ENCODE measurements at places on chromosomes 4 and X.

DNA sequence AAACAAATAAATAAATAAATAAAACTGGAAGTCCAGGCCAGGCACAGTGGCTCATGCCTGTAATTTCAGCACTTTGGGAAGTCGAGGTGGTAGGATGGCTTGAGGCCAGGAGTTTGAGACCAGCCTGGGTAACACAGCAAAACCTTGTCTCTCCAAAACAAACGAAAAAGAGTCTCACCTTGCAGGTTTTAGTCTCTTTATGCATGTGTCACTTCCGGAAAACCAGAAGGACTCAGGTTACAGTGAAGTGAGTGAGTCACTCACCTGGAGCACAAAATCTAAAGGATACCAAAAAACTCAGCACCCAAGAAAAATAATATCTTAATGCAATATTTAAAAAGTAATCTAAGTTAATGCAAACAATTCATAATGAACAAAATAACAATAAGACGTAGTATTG is 20.1 kb upstream of the SLC34A2 start:
- no peak for DNase-seq

DNA sequence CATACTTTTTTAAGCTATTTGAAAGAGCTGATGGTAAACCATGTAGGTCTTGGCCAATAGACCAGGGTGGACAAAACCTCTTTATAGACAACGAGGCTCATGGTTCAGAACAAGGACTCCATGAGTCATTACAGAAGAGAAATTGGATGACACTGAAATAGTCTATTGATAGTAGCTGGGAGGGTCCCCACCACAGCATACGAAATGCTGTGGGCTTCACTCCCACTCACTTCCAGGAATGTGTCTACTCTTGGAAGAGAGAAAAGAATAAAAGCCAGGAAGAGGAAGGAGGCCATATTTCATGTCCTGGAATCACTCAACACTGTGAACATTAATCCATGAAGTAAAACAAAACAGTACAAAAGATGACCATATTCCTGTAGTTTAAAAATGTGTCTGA is 82.3 kb upstream of the MXRA5 start:
- no peak for DNase-seq

- no peak for DNase-seq
Observed at GRCh38 chr4:56799161-56799759, 22.2 kb downstream of the SPINK2 start.

DNA sequence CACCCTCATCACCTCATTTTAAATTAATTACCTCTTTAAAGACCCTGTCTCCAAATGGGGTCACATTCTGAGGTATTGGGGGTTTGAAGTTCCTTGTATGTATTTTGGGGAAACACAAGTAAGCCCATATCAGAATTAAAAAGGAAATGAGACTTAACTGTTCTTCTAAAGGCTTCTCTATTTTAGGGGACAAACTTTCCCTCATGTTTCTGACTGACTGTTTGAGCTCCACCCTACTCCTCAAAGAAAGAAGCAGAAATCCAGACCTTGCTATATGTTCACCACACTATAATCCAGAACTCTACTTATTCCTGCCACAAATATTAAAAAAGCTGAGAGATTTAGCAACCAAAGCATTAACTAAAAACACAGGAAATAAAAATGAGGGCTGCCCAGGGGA is 258.8 kb downstream of the ARHGAP24 start:
- DNase-seq: no peak

DNA sequence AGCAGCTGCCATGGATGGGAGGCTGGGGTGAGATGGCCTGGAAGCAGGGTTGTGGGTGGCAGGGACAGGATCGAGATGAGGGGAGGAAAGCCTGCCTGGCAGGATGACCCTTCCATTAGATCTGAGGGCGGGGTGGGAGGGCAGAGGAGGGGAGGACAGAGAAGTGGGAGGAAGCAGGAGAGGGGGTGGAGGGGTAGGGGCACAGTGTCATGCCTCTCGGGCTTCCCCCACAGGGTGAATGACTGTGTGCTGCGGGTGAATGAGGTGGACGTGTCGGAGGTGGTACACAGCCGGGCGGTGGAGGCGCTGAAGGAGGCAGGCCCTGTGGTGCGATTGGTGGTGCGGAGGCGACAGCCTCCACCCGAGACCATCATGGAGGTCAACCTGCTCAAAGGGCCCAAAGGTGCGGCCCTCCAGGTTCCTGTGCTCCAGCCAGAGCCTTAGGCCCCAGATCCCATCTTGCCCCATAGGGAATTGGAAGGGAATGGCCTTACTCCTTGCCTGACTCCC is 4.9 kb downstream of the DLG3 start:
- no peak for DNase-seq

- DNase-seq: peak; percentile 40
Observed at GRCh38 chr4:114040319-114041116, 61.1 kb upstream of the ARSJ start.

DNA sequence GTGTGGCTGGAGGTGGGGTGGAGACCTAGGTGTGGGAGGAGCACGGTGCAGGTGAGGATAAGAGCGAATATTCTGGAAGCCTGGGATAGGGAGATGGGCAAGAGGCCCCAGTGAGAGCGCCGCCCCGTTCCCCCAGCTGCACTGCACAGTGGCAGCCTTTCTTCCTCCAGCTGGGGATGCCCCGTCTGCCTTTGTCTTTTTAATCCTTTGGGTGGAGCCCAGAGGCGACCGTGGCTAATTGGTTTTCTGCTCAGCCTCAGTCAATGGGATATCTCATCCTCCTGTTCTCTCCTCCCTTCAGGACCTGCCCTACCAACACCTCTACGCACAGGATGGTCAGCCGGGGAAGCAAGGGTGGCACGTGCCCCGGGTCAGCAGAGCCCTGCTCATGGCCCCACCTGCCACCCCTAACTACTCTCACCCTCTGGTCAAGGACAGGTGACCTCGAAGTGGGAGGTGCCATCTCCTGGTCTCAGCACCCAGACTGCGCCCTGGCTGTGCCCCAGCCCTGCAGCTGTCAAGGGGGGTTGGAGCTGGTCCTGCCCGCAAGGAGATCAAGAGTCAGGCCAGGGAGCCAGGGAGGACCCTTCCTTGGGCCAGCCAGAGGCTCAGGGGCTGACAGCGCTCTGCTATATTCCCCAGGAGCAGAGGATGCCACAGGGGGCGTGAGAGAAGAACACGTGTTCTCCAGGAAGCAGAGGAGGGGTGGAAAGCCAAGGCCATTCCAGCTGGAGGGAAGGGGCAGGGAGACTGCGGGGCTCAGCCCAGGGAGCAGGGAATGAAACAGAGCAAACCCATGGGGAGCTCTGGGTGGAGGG is 64.0 kb downstream of the ADRA2C start:
- DNase-seq: no peak

GRCh38 chr4:153084980-153085630 is 119.1 kb upstream of the TRIM2 start:
- peak; percentile 76 for DNase-seq

GRCh38 chr4:138334346-138335016 is 92.3 kb upstream of the SLC7A11 start:
- no peak for DNase-seq

- no peak for DNase-seq
Observed at GRCh38 chr4:147287588-147287890, 193.4 kb upstream of the EDNRA start.

All from myocyte (in vitro differentiated cells).